ENCODE measurements at places on chromosomes 7 and 10.
A peak's percentile ranks its signal among the peaks of the same experiment; 100 is the strongest.

GRCh38 chr10:129832573-129833467 lies 131.3 kb downstream of the EBF3 start:
- no peak for DNase-seq

DNA sequence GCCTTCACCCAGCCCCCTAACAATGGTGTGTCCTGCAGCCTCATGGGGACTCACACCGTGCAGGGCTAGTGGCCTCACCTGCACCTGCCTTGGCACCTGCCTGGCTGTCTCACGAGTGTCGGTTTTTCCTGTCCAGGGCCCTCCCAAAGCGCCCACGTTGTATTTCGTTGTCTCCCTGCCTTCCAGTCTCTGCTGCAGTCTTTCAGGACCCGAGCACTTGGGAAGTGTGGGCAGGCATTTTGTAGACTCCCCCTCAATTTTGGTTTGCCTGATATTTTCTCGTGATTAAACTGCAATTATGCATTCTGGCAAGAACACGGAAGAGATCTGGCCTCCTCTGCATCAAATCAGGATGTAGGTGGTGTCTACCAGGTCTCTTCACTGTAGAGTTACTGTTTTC lies 17.9 kb downstream of the BNIP3 start:
- DNase-seq: no peak

DNA sequence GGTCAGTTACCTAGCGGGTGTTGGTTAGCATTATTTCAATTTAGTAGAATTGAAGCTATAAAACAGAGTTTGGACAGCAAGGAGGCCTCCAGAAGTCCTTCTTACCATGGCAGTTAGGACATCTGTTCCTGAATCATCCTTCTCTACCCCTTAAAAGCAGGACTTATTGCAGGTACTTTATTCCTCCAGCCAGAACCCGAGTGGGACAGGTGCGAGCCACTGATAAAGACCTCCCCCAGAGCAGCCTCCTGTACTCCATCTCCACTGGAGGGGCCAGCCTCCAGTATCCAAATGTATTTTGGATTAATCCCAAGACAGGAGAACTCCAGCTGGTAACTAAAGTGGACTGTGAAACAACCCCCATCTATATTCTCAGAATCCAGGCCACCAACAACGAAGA lies 54.6 kb downstream of the CDHR3 start:
- DNase-seq: no peak

DNA sequence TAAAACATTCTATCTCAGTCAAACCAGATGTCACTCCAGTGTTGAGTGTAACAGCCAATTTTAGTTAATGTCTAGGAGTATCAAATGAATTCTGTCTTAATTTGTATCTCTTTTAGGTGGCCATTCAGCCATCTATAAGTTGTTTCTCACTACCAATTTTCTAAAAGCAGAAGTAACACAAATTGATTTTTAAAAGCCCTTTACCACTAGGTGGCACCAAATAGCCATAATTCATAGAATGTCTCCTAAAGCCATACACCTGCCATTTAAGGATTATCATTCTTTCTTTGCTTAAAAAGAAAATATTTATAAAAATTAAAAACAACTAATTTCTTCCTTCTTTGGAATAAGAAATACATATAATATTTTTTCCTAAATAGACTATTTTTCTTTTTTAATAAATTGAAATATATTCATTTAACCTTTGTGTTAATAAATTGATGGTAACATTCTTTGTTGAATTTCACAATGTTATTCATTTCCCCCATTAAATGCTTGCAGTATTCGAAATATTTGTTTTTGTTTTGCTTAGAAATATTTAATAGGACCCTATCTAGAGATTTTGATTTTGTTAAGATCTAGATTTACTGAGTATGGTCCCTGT lies 107.8 kb upstream of the PPP1R3A start:
- DNase-seq: peak; percentile 53

DNA sequence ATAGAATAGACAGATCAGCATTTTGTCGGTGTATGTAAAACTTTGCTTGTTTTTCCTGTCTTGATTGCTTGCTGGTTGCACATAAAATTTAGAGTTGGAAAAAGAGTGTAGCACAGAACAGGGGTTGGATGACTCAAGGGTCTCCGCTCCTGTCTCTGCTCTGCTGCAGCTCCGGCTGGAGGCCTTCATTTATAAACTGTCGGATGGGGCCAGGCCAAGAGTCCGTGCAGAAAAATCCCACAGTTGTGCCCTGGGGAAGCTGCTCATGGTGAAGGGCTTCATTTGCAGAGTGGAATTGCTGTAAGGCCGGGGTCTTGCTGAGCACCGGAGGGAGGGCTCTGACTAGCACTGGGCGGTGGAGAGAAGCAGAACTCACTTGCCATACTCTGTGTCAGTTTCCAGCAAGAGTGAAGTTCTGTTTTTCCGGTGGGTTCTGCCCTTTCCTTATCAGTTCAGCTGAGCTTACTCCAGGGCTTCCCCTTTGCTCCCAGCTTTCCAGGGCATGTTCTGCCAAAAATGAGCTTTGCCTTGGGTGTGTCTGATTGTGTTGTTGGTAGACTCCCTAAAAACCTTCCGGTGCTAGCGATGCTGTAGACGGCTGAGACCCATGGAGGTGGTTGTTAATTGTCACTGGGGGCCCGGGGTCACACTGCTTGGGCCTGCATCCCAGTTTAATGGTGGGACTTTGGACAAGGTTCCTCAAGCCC lies 67.2 kb downstream of the CAMK1D start:
- DNase-seq: no peak

DNA sequence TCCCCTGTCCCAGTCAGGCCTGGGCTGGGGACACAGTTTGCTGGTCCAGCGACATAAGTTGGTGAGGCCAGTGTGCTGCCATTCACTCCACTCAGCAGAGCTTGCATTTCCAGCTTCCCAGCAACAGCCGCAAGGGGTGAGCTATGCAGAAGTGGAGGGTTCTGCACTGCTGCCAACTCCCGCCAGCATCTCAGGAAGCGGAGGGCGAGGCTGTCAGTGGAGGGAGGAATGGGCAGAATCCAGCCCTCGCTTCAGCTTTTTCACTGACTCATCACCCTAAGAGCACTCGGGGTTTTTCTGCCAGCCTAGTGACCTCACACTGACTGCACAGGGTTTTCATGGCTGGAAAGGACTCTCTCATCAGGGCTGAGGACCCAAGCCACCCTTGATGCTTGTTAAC lies 625.1 kb upstream of the MKI67 start:
- no peak for DNase-seq

GRCh38 chr10:25017154-25017590 lies 760 bp downstream of the THNSL1 start:
- no peak for DNase-seq

- no peak for DNase-seq
Measured at GRCh38 chr7:119026391-119026790, 801.9 kb downstream of the ANKRD7 start.

DNA sequence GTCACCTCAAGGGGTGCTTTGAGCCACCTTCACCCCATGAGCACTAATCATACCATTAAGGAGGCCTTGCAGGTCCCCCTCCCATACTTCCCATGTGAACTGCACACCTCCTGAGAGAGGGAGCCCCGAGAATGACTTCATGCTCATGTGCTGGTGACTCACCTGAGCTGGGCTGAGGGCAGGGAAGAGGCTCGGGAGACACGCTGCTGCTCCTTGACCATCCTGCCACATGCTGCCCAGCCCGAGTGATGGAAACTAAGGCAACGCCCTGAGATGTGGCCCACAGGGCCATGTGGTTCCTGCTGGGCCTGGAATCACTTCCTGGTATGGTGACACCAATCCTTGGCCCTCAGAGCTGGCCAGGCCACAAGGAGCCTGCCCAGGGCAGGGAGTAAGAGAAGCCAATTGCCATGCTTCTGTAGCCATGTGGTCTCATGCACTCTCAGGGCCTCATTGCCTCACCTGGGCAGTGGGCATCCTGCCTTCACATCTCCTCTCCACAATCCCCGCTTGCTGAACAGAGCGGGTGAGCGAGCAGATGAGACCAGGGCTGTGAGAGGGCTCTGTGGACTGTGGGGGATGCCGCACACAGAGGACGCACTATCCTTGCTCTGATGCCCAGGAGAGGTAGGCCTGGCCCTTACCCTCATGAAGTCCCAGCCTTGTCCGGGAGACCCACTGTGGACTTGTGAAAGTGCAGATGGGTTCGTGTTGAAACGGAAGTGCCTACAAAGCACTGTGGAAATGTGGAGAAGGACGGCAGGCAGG lies 18.3 kb upstream of the PPIF start:
- DNase-seq: no peak

- no peak for DNase-seq
Measured at GRCh38 chr7:2016761-2017480, 215.8 kb downstream of the MAD1L1 start.

DNA sequence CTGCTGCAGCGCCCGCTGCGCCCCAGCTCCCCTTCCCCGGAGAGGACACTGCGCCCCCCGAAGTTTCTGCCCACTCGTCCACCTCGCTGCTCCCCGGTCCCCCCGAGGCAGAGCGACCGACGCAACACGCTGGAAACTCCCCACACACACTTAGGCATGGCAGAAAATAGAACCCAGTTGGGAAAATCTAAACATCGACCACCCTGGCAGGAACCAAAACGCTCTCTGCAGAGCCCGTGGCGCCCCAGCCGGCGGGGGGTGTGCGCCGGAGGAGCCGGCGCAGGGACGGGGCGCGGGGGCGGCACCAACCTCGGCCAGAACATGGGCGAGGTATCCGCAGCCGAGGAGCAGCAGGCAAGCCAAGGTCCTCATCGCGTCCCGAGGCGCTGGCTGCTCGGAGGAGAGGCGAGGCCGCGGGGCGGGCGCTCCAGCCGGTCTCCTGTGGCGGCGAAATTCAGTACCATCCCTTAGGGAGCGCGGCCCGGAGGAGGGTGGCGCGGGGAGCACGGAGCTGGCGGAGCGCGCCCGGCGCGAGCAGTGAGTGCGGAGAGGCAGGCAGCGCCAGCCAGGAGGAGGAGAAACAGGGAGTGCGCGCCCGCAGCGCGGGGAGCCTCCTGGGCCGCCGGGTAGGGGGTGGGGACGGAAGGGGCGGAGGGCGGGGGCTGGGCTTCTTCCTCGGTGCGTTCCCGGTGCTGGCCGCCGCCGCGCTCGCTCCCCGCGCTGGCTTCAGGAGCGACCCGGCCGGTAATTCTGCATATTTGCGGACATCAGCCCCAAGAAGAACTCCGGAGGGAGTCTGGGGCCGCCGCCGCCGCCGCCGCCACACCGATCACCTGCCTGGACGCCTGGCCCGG lies 789 bp downstream of the PDGFA start:
- peak; percentile 12 for DNase-seq

- no peak for DNase-seq
Measured at GRCh38 chr10:48503293-48503911, 101.5 kb downstream of the ARHGAP22 start.

DNA sequence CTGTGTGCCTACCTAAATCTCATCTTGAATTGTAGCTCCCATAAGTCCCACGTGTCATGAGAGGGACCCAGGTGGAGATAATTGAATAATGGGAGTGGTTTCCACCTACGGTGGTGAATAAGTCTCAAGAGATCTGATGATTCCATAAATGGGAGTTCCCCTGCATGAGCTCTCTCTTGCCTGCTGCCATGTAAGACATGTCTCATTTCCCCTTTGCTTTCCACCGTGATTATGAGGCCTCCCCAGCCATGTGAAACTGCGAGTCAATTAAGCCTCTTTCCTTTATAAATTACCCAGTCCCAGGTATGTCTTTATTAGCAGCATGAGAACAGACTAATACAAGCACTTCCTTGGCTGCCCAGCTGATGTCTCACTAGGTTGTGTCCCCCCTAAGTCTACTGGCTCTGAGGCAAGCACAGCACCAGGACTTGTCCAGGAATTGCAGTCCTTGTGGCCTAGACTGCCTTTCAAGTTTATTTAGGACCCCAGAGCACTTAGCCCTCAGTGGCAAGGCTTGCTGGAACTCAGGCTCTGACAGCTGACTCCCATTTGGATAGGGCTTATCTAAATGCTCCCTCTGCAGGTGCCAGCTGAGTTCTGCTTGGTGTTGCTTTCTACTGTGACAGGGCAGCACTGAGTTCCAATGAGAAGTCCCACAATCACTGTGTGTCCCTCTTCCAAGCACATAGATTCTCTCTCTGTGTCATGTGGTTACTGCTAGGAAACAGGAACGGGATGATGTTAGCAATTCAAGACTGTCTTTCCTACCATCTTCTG lies 59.0 kb upstream of the TAS2R16 start:
- no peak for DNase-seq

DNA sequence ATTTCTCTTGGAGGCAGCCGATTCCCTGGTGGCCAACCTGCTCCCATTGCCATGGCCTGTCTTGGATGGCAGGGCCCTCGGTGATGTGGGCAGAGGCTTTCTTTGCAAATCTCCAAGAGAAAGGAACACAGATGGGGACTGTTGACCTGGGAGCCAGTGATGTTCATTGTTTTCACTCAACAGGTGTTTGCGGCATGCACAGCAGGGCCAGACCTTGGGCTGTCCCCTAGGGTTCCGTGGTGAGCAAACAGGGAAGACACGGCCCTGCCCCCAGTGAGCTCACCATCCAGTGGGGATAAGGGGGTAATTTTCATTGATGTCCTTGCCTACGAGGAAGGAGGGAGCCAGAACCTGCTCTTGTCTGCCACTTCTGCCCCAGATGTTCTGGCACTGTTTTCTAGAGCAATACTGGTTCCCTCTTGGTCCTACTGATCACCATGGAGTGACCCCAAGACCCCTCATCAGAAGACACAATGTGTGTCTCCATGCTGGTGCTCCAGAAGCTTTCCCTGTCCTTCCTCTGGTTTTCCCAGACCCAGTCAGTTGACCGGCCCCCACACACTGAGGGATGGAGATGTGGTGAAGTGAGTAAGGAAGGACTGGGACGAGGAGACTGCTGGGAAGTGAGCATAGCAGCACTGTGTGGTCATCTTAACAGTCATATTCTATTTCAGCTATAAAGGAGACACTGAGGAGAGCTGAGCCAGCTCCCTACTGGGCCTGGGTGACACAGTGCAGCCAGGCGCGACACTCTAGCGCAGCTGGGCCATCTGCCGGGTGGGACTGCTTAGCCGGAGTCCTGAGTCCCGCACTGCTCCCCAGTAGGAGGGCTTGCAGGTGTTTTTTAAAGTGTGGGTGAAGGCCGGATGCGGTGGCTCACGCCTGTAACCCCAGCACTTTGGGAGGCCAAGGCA lies 20.4 kb upstream of the FIGNL1 start:
- no peak for DNase-seq

GRCh38 chr7:148304456-148304855 lies 286.1 kb upstream of the C7orf33 start:
- no peak for DNase-seq

DNA sequence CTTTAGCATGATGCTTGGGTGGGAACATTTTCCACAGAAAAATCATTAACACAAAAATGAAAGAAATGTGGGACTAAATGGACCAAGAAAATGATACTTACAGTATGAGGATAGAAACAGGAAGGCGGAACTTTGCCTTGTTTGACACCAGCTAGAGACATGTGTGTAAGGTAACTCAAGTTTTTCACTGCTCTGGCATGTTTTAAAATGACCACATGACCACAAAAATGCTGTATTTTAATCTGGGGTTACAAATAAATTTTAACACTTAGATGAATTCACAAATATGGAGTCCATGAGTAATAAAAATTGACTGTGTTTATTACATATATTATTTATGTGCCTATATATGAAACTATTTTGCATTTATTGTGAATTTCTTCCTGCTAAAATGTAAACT lies 100.9 kb upstream of the PHYHIPL start:
- DNase-seq: no peak
